Left ventricle myocardium inferior (tissue), 1 donor: ENCODE measurements at places on chromosomes 2 and 18. TPM values are rescaled to one million over a fixed set of nuclear protein-coding genes. Genes with fewer than 3 reads are reported as not detected.

The CCDC195 gene
- total RNA-seq = not detected

The GPR55 gene
- total RNA-seq = not detected

GRCh38 chr2:97732436-97733340, 19.3 kb downstream of the ZAP70 start:
- peak; percentile 5 for DNase-seq

DNA sequence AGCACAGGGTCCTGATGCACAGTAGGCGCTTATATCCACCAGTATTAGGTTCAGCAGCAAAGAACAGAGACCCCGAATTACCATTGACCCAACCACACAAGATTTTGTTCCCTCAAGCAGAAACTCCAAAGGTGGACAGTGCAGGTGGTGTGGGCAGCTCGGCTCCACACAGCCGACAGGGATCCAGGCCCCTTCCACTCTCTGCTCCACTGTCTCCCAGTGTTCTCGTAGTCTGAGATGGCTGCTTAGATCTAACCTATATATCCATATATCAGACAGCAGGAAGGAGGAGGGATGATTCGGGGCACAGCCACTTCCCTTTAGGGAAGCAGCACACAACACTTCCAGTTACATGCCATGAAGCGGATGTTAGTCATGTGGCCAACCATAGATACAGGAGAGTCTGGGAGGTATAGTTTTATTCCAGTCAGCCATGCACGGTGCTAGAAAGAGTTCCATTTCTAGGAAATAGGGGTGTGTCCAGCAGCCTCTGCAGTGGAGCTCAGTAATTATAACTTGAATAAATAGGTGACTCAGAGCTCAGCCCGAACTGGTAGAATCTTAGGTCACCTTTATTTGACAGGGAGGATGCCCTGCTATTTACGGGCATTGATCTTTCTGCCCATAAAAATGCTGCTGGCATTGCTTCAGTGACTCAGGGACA, 158.9 kb downstream of the TWIST2 start:
- no peak for DNase-seq

- peak; percentile 30 for DNase-seq
Observed at GRCh38 chr18:59629894-59630293, 67.3 kb downstream of the CCBE1 start.

DNA sequence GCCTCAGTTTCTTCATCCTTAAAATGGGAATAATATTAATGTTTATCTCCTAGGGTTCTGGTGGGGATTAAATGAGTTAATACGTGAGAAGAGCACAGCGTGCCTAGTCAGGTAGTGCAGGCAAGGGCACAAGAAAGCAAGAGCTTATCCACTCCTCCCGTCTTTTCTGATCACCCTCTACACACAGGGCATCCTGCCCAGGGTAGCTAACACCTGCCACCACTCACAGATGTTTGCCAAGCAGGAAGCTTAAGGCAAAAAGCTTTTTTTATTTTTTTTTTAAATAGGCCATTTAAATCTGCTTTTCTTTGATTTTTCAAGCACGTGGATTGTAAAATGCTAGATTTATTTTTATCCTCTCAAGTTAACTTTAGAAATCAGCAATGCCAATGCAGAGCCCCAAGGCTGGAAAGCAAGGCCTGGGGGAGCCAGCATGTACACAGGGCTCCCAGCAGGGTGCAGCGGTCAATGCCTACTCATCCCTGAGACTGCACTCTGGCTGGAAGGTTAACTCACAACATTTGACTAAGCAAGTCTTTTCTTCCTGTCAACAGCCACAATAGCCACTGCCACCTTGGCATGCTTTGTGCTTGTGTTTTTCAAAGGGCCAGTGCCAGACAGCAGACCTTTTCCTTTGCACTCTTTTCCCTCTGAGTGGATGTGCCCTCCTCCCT, 86.5 kb upstream of the ACAA2 start:
- DNase-seq = no peak

DNA sequence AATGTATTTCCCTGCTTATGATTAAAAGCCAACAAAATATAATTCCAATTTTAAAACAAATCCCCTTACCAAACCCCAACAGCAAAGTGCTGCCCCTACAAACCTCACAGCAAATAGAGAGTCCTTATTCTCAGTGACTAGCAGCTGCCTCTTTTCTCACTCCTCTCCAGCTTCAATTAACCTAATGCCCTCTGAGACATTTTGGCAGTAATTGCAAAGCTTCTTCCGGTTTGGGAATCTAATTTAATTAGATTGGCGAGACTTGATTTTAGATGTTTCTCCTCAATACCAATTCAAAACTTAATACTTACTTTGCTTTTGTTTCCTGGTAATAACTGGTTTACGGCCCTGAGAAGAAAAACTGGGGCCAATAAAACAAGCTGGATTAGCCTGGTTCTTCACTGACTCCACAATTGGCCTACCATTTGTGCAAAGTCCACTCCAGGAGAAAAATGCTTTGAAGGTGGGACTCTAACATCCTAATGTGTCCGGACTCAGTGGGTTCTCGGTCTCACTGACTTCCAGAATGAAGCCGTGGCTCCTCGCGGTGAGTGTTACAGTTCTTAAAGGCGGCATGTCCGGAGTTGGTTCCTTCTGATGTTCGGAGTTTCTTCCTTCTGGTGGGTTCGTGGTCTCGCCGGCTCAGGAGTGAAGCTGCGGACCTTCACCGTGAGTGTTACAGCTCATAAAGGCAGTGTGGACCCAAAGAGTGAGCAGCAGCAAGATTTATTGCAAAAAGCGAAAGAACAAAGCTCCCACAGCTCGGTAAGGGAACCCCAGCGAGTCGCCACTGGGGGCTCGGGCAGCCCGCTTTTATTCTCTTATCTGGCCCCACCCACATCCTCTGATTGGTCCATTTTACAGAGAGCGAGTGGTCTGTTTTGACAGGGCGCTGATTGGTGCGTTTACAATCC, 52.8 kb downstream of the SLC35F5 start:
- DNase-seq = no peak

The DPY30 gene
- 37.5 TPM for total RNA-seq

GRCh38 chr2:146623771-146624170, 1221.1 kb upstream of the ACVR2A start:
- DNase-seq = no peak

- no peak for DNase-seq
Observed at GRCh38 chr2:71669058-71669456, 215.7 kb downstream of the DYSF start.

The TSGA10 gene
- total RNA-seq = 3.1 TPM

GRCh38 chr18:21117409-21118131, 6.0 kb upstream of the ROCK1 start:
- DNase-seq = no peak

GRCh38 chr18:75376004-75376403, 51.5 kb downstream of the SMIM21 start:
- DNase-seq = no peak

DNA sequence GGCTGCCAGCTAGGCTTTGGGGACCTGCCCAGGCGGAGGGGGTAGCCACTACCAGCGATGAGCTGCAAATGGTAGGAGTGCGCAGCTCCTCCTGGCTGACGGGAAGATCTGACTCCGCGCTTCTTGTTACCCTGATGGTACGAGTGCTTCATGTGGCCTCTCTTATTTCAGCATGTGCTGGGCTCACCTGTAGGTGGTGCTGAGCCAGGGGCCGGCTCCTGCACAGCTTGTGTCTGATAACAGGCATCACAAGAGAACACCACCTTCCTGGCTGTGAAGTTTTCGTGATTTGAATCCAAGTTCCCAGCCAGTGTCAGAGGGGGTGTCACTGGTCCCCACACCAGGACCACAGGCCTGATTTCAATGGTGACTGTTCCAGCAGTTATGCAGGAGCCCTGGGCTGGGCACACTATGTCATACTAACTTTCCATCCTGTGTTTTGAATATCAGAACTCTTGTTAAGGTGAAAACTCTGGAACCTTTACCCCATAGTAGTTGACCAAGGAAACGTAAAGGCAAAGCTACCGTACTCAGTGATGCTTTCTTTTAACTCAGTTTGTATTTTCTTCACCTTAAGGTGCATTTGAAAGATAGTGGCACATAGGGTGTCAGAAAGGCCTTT, 28.0 kb downstream of the APCDD1 start:
- DNase-seq = no peak

The ERBB4 gene
- total RNA-seq = 8.3 TPM

DNA sequence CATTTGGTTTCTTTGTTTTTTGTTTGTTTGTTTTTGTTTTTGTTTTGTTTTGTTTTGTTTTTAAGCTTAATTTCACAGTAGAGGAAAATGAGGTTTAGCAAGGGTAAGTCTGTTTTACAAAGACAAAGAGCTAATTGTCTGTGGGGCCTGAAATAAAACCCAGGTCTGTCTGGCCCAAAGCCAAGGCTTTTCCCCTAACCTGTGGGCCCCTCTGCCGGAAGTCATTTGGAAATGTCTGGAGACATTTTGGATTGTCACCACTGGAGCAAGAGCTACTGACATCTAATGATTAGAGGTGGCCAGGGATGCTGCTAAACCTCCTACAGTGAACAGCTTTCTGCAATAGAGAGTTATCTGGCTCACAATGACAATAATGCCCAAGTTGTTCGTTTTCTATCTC, 167.2 kb downstream of the MAP2 start:
- no peak for DNase-seq

DNA sequence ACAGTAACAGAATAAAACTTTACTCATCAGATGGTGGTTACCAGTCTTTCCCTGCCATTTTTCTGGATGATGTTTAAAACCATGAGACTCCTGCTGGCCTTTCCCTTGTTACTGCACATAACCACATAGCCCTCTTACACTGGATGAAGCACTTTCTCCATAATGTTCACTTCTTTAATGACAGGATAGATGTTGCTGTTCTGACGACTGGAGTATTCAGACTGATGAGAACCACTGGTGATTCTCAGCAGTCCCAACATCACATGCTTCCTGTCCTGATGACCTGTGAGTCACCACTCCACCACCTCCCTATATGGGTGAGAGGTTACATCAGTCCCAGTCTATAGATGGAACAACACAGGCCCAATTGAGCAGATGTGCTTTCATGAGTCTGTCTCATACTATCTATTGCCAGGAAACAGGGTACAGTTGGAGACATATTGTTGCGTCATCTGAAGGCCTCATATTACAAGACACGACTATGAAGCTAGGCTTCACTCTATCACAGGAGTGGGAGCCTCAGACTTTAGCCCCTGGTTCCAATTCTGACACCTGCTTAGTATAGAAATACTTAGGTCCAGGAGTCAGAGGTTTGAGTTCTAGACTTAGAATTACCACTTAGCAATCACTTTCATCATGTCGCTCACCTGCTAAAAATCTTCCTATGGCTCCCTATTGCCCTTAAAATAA, 145.7 kb upstream of the KLF7 start:
- no peak for DNase-seq

DNA sequence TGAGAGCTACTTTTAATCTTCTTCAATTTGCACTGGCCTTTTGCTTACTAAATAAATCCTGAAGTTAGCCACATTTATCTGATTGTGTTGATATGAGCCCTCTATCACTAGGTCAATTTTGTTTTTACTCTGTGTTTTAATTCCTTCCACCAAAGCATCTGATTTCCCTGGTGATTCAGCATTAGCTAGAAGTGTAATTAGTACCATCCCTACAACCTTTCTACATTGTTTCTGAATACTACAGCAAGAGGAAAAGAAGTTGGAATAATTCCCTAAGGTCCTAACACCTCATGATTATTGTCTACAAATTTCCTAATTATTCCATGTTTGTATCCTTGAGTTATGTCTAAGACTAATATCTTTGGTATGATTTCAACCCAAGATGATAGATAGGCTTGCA, 1093.6 kb downstream of the SUCLG1 start:
- no peak for DNase-seq

The COLEC12 gene
- 7.3 TPM for total RNA-seq

- no peak for DNase-seq
Observed at GRCh38 chr2:236668531-236668969, 98.9 kb downstream of the ACKR3 start.

- DNase-seq = no peak
Observed at GRCh38 chr2:225196579-225196978, 154.3 kb upstream of the DOCK10 start.

- DNase-seq = no peak
Observed at GRCh38 chr2:65030476-65031332, 25.5 kb upstream of the CEP68 start.

DNA sequence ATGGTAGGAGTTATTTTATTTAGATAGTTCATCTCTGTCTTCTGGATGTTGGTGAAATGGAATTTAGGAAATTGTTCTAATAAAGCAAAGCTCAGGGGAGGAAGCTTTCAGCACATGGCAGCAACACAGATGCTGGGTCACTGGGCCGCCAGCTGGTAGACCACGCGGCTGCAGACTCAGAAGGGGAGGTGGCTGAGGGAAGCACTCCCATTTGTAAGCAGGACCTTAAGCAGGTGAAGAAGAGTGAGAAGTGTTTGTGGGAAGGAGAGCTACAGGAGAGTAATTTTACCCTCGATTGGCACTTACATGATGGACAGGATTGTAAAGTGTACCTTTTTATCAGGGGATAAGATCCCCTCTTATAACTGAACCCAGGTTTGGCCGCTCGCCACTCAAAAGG, 24.4 kb downstream of the NMS start:
- no peak for DNase-seq

- no peak for DNase-seq
Observed at GRCh38 chr2:237879991-237880560, 20.7 kb downstream of the RAMP1 start.

DNA sequence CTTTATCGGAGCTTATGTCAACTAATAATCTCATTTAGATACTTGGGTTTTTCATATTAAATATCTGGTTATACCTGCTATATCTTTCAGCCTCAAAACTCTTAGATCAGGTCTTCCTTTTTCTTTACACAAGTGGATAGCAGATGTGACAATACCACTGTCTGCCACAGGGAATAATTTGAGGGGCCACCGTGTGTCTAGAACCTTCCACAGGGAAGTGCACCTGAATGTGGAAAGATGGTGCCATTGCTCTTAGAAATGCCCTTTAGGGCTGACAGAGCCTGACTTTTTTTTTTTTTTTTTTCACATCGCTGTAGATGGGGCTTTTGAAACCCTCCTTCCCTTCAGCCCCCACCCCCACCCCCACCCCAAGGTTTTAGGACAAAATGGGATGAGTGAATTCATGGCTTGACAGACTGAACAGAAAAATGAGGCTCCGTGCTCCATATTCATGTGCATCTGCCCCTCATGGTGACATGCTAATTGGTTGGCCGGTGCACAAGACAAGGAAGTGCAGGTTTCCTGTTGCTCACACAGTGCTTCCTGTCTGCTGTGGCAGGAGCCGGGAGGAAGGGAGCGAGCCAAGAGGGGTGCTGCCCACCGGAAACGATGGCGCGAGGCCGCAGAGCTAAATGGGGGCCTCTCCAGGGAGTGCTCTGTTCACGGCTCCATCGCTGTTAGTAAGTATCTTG, 246.0 kb downstream of the LDLRAD4 start:
- peak; percentile 48 for DNase-seq

The TRAPPC8 gene
- 34.6 TPM for total RNA-seq

GRCh38 chr18:13165636-13166423, 52.7 kb upstream of the LDLRAD4 start:
- DNase-seq = no peak

The CAPG gene
- total RNA-seq = 3.5 TPM

- no peak for DNase-seq
Observed at GRCh38 chr2:54088719-54089118, 26.7 kb upstream of the ACYP2 start.

GRCh38 chr2:161843936-161844335, 219.7 kb downstream of the SLC4A10 start:
- DNase-seq = no peak

- DNase-seq = no peak
Observed at GRCh38 chr18:23300231-23300805, 152.8 kb upstream of the RIOK3 start.
